Stimulated activated CD4-positive, alpha-beta T cell treated with anti-CD3 and anti-CD28 coated beads, Interleukin-12 subunit alpha, Interleukin-12 subunit beta, amount 100 ng/mL, for 4 hours (primary cell): ENCODE measurements at places on chromosomes 5 and 9.

DNA sequence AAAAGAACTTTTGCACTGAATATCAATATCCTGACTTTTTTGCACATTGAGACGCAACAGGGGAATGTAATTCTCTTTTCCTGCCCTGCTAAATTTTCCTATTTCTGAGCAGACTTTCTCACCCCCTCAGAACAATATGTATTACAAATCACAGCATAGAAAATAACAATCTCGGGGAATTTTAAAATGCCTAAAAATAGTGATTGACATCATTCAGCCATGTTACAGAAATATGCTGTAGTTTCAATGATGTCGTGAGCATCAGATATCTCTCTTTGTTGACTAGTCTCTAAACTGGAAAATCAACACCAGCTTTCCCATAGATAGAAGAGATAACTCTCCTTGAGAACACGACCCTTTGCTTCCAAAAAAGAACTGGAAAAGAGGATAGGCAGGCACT, 166.7 kb downstream of the ZDHHC21 start:
- DNase-seq, result no peak

DNA sequence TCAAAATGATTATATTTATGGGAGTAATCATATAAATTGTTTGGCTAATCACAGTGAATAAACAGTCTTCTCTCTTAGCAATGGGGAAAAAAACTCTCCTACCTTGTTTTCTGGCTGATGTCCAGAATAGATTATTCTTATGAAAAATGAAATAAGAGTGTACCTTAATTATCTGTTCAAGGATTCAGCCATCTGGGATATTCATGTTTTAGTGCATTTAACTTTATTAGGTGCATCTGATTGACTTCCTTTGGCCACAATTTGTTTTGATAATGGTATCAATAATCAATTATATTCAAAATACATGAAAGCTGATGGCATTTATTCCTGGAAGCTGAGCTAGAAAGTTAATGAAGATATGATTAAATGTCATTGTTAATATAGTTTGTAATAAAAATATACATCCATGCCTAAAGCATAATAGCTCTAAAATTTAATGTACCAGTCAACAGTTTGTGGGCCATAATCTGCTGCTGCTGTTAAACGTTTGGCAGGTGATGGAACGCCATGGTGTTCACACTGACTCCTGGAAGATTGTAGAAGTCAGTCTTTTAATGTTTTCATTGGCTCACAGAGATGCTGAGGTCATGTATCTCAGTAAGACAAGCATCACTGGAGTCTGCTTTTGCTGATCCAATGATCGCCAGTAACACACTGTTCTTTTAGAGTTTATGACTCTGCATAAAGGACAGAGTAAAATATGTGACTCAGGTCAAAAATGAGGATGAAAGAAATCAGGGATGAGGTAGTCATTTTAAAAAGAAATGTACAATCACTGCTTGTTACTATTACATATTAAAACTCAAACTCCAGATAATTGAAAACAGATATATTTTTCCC, 105.8 kb downstream of the ISL1 start:
- DNase-seq, result no peak

GRCh38 chr9:14007190-14007769, 306.7 kb downstream of the NFIB start:
- DNase-seq, result no peak

DNA sequence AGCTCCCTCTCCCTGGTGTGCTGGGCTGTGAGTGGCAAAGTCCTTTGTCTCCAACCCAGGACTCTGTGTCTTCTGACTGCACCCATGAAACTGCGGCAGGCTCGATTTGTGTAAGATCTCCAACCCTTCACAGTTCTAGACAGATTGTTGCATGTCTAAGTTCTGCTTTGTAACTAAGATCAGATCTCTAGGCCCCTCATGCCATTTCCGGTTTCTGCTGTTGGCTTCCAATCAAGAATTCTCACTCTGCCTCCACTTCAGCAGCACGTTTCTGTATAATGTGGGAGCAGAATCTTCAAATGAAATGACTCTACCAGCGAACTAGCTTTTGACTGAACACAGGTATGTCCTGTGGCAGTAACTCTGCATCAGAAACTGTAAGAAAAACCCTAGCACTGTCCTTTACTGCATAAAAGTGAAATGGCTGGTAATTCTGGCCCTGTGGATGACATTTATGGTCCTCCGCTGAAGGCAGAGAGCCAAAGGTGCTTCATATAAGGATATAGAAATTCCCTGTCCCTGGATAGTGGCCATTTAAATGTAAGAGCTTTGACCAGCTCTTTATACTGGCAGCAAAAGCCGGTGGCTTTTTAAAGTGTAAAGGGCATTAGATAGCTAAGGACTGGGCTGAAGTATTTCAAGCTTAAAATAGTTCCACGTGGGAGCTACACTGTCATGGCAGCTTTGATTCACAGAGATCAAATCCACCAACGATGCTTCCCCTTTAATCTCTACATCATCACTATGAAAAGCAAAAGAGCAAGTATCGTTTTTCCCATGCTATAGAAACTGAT, 319.0 kb upstream of the CDH6 start:
- DNase-seq, result no peak

DNA sequence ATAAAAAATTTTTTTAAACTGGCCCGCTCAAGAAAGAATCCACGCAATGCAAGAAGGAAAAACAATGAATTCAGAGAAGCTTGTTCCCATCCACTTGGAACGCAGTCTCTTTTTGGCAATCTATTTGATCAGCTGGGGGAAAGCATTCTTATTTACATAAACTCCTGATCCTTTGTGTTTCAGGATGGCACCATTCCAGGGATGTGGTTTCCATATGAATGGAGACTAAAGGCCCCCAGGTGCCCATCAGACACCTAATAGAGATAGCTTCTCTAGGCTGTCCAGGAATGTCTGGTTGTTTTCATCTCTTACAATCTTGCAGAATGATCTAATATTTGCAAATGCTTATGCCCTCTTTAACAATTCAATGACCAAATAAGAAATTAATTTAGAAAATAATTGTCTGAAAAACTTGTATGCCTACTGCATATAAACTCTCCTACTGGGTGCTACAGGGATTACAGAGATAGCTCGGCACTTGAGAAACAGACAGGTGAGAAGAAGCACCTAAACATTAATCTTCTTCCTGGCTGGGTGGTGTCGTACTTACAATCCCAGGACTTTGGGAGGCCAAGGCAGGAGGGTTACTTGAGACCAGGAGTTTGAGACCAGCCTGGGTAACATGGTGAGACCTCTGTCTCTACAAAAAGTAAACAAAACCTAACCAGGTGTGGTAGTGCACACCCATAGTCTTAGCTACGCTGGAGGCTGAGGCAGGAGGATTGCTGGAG, 3.0 kb upstream of the RASGRF2 start:
- no peak for DNase-seq
